Activated CD8-positive, alpha-beta memory T cell treated with anti-CD3 and anti-CD28 coated beads for 1 hour (primary cell): ENCODE measurements at places on chromosomes 7 and 10.

GRCh38 chr7:157129200-157129599 is 9.5 kb upstream of the UBE3C start:
- DNase-seq, result no peak

DNA sequence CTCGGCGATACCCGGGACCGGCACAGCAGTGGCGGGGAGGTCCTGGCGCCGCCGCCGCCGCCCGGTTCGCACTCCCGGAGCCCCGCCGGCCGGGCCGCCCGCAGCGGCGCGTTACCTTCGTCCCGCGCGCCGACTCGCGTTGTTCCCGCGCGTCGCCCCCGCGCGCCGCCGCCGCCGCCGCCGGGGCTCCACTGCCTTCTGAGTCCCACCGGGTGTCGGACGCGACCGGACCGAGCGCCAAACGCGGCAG is at the start of gene EZH2:
EZH2 (minus strand) TSS at position 243 of the 250 bp plus-strand sequence. CDS start 36,993 bp downstream, outside the sequence.
- no peak for DNase-seq

- no peak for DNase-seq
Measured at GRCh38 chr7:47358944-47359588, 222.8 kb downstream of the TNS3 start.

DNA sequence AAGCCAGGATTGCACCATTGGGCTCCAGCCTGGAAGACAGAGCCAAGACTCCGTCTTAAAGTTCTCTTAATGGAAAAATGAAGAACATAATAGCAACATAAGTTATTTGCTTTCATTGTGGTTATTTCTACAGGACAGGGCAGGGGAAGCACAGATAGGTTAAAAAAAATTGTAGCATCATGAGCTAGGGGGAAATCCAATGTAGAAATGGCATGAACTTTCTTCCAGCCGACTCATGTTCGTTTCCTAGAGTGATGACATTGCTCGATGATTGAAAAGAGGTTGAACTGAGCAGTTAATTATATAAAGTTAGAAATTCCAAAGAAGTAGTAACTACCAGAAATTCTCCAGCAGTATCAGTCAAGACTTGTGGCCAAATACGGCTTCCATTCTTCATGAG is 64.9 kb downstream of the DAGLB start:
- DNase-seq, result no peak

DNA sequence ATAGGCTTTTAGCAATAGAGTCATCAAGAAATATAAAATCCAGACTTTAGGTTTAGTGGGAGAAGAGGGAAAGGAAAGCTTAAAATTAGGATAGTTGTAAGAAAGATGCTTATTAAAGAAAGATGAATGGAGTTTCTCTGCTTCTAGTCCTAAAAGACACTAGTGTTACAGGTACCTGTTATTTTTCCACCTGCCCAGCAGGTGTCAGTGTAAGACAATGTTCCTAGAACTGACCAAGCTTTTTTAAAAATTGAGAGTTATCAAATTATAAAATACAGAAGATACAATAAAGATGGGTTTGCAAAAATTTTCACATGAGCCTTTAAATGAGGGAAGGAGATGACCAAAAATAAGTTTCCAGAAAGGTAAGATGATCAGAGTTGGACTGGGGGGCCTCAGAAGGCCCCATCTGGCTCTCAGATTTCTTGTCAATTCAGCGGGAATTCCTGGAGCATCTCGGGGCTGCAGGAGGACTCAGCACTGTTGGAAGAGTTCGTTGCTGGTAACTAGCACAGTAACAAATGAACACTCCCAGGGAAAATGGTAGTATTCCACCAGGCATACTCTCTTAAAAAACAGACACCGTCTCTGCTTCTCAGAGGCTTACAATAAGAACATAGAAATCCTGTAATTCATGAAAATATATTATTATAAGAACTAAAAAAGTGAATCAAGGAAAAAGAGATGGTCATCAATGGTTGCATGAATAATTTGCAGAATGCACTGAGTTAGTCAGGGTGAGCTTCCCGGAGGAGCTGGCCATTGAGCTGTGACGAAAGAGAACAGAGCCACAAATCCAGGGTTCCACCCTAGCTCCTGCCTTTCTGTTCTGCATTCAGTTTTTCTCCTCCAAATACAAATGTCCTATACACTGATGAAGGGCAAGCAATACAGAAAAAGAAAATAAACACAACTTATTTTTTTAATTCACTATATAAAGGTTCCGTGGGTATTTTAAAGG is 71.8 kb upstream of the PIK3CG start:
- DNase-seq, result no peak

GRCh38 chr10:23968301-23968700 is 240.6 kb upstream of the KIAA1217 start:
- DNase-seq, result no peak

DNA sequence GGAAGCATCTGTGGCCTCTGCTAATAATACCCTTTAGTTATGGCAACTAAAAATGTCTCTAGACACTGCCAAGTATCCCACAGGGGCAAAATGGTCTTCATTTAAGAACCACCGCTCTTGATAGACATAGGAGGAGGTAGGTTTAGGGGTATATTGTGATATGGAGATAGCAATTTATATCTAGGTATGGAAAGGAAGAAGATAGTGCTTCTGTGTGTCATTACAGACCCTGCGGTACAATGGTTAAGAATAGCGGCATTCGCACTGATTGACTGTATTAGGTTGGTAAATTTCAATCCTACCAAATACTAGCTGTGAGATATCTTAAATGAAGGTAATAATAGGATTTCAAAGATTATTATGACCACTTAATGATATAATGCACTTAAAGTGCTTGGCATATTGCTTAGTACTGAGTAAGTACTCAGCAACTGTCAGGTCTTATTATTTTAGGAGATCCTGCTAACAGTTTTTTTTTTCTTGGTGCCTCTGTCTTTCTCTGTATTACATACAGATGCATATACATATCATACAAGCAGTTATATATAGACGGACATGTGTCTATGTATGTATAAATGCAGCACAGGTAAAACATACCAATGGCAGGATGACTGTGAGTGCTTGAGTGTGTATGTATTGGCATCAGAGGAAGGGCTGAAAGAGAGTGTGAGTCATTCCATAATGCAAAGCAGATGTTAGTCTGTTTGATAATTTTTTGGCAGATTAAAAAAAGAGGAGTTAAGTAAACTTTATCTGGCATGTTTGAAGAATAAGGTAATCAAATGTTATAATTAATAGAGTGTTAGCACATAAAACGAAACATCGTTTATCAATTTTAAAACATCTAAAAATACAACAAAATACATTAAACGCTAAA is 50.0 kb upstream of the ITGB8 start:
- DNase-seq, result no peak
